ENCODE measurements at places on chromosomes 16 and 17. TPM values are rescaled to one million over a fixed set of nuclear protein-coding genes. Genes with fewer than 3 reads are reported as not detected.

GRCh38 chr17:48012151-48012520 lies 25.5 kb downstream of the COPZ2 start:
- peak; percentile 14 for DNase-seq

DNA sequence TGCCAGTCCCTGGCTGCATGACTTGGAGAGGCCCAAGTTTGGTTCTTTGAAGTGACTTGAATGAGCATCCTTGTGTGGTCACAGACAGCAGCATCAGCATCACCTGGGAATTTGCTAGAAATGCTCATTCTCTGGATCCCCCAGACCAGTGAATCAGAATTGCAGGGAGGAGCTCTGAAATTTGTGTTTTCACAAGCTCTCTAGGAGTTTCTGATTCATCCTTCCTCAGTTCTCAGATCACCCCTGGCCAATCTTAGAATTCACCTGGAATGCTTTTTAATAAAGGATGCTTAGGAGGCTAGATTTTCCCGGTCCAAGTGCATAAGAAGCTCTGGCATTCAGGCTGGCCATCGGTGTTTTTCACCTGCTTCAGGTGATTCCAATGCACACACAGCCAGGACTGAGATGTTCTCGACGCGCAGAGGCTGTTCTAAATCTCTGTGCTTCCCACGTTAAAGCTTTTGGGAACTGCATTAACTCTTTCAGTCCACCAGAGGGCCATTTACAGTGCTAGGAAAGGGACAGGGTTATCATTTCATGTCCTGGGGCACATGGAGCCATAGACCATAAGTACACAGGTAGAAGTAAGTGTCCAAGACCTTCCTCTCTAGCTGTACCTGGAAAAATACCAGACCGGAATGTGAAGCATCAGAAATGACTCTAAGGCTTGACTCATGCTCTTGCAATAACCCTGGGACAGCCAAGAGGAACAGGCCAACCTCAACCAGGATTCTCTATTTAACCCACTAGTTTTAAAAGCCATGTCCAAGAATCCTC lies 85.7 kb upstream of the XYLT1 start:
- no peak for DNase-seq

GRCh38 chr16:71885261-71885650 lies 1.3 kb upstream of the ZNF821 start:
- no peak for DNase-seq

DNA sequence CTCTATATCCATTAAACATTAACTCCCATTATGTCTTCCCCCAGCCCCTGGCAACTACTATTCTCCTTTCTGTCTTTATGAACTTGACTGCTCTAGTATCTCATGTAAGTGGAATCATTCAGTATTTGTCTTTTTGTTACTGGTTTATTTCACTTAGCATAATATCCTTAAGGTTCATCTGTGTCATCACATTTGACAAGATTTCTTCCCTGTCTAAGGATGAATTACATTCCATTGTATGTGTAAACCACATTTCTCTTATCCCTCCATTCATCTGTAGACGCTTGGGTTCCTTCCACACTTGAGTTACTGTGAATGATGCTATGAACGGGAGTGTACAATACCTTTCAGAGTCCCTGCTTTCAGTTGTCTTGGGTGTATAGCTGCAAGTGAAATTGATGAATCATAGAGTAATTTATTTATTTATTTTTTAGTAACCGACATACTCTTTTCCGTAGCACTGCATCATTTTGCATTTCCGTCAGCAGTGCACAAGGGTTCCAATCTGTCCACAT lies 399.7 kb upstream of the RBFOX1 start:
- DNase-seq, result no peak

DNA sequence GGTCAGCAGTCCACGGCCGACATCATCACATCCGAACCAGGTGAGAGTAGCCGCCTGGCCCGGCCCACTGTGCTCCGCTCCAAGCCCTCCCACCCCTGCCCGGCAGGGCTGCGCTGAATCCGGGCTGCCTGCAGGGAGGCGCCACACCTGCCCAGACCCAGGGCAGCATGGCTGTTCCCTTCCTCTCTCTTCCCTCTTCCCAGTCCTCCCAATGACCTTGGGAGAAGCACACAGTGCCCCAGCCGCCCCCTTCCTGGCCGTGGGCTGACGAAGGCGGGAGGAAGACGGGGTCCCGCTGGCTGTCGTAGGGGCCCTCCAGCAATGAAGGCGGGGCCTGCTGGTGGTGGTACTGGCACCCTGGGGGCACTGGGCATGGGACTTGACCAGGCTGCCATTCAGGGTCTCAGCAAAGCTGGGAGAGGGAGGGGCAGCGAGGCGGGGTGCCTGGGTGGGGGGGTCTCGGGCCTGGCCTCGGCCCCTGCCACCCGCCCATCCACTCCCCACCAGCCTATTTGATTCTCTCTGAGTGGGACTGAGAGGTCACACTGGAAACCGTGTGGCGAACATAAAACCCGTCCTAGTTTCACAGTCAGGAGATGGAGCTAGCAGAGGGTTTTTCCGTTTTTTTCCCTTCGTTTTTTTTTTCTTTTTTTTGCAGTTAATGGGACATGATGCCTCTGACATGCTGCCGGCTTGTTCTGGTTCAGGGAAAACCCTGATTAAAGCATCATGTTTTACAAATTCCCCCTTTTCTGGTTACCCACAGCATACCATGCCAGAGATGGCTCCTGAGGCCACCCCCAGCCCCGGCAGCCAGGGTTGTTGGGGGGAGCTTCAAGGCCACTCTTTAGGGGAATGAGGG lies 50.6 kb downstream of the BAHCC1 start:
- DNase-seq, result no peak

- DNase-seq, result no peak
Observed at GRCh38 chr16:84635702-84636101, 12.6 kb upstream of the KLHL36 start.

GRCh38 chr17:50476545-50477315 lies 1.9 kb upstream of the RSAD1 start:
- DNase-seq, result no peak

The TNFRSF17 gene
- not detected for polyA plus RNA-seq

The C17orf50 gene
- not detected for polyA plus RNA-seq

The KRT14 gene
- 0.12 TPM for polyA plus RNA-seq

The C17orf67 gene
- 1.9 TPM for polyA plus RNA-seq

The SLC16A5 gene
- polyA plus RNA-seq, result 31.9 TPM

The SLFN12L gene
- not detected for polyA plus RNA-seq

The WDR59 gene
- 51.3 TPM for polyA plus RNA-seq
